HuH-7 (cell line): ENCODE measurements at places on chromosomes 13 and 19.
A peak's percentile ranks its signal among the peaks of the same experiment; 100 is the strongest.

GRCh38 chr13:107883561-107884175 is 331.7 kb downstream of the LIG4 start:
- no peak for DNase-seq

GRCh38 chr13:50069261-50069660 is 54.0 kb downstream of the KCNRG start:
- no peak for DNase-seq

DNA sequence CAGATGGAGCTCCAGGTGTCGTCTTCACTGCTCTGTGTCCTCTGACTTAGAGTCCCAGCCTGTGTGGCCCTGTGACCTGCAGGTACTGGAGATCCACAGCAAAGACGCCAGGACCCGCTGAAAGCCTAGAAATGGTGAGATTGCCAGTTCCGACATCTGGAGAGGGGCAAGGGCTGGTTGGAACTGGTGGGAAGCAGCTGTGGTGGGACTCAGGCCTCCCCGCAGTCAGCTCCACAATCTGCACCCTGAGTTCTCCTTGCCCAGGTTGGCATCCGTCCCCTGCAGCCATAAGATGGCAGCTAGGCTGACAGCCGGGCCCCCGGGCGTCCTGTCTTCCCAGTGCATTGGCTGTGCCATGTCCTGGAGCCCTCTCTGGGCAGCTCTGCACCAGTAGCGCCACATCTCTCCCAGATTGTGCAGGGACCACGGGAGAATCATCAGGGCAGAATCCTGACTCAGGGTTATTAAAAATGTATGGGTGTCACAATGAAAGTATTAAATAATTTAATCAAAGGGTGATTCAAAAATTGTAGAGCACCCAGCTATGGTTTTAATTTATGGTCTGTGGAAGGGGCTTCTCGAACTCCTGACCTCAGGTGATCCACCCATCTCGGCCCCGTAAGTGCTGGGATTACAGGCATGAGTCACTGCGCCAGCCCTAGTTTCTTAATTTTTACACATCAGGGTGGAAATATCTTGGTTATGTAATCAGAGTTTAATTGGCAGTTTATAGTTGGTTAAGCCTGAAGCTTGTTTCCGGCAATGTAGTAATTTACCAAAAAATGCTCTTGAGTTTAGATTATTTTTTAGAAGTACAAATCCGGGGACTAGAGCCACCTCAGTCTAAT is 32.2 kb upstream of the ZNF681 start:
- DNase-seq: no peak

DNA sequence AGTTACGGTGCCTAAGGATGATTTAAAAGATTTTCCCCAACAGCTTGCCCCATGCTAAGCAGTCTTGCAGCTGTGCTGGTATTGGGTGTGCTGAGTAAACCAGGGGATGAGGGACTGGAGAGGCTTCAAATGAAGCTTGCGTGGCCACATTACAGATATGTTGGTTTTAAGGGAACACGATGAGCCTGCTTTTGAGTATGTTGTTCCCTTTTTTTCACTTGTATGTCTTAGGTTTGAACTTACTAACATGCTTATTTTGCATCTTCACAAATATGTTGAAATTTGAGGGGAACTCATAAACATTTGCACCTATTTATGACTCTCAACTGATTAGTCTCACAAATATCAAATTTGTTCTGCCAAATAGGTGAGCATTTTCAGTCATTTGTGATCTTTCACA is 2.0 kb upstream of the IL17D start:
- DNase-seq: no peak

GRCh38 chr19:2243274-2244124 is 5.6 kb upstream of the AMH start:
- DNase-seq: no peak

- DNase-seq: no peak
These were observed 673.2 kb downstream of the UQCRFS1 start for GRCh38 chr19:28539759-28540158.

GRCh38 chr19:33048806-33049676 is 15.6 kb downstream of the RHPN2 start:
- no peak for DNase-seq

DNA sequence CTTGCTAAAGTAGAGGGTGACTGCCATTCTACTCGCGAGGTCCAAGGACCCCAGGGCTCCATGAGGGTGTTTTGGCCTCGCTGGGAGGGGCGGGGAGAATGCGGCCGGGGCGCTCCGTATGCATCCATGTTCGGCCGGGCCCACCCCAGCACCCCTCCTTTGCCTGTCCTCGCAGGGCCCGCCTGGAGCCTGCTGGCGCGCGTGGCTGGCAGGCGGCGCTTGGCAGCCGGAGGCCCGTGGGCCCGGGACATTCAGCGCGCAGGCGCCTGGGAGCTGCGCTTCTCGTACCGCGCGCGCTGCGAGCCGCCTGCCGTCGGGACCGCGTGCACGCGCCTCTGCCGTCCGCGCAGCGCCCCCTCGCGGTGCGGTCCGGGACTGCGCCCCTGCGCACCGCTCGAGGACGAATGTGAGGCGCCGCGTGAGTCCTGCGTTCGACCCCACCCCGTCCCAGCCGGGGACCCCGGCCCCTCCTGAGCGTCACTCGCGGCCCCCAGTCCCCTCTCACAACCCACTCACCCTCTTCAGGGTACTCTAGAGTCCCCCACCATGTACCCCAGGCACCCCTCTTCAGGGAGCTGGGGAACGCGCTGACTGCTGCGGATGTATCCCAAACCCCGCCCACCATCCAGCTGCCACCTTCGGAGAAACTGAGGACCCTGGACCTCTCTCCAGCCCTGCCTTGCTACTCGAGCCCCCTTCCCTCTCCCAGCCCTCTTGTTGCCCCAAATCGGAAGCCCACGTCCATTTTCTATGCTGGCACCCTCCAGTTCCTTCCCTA is 4.1 kb downstream of the DLL3 start:
- peak; percentile 96 for DNase-seq

- no peak for DNase-seq
These were observed 23.1 kb upstream of the CDC16 start for GRCh38 chr13:114211446-114212157.

- peak; percentile 91 for DNase-seq
These were observed at the start of gene JUNB for GRCh38 chr19:12791345-12792050. TSS of gene JUNB (plus strand) at chr19:12791486. CDS start at chr19:12791772, 286 bp downstream.

GRCh38 chr19:54029301-54029700 is 34.4 kb downstream of the VSTM1 start:
- no peak for DNase-seq

DNA sequence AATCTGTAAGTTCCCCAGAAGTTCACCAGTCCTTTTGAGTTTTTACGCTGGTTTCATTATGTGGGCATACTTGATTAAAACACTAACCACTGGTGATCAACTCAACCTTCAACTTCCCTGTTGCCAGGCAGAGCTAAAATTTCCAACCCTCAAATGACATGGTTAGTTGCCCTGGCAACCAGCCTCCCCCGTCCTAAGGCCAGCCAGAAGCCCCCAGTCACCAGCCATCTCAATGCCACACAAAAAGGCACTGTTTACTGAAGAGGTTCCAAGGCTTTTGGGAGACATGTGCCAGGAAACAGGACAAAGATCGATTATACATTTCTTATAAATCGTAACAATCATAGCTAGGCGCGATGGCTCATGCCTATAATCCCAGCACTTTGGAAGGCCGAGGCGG is 1.6 kb downstream of the ZNF649 start:
- no peak for DNase-seq

GRCh38 chr13:77696006-77696878 is 1.2 kb upstream of the SLAIN1 start:
- DNase-seq: no peak

DNA sequence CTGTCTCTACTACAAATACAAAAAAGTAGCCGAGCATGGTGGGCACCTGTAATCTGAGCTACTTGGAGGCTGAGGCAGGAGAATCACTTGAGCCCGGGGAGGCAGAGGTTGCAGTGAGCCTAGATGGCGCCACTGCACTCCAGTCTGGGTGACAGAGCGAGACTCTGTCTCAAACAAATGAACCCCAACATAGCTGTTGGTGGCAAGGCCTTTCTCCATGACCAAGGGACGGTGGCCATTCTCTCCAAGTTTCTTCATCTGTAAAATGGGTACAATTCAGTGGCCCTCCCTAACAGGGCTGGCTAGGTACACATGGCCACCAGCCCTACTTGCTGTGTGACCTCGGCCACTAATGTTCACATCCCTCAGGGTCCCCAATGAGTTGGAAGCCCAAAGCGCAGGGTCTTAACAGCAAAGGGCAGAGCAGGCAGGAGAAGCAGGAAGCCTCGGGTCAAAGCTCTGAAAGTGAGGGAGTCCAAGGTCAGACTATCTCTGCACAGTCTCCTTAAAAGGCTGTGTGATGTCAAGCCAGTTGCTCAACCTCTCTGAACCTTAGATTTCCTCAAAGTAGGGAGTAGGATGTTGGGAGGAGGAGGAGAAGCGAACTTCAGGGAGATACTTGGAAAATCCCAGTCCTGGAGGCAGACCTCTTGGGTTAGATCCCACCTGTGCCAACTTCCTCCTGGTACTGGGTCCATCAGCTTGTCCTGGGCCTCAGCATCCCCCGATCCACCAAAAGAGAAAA is 2.7 kb downstream of the JUND start:
- no peak for DNase-seq

GRCh38 chr13:59680429-59681024 is 483.2 kb downstream of the DIAPH3 start:
- no peak for DNase-seq

DNA sequence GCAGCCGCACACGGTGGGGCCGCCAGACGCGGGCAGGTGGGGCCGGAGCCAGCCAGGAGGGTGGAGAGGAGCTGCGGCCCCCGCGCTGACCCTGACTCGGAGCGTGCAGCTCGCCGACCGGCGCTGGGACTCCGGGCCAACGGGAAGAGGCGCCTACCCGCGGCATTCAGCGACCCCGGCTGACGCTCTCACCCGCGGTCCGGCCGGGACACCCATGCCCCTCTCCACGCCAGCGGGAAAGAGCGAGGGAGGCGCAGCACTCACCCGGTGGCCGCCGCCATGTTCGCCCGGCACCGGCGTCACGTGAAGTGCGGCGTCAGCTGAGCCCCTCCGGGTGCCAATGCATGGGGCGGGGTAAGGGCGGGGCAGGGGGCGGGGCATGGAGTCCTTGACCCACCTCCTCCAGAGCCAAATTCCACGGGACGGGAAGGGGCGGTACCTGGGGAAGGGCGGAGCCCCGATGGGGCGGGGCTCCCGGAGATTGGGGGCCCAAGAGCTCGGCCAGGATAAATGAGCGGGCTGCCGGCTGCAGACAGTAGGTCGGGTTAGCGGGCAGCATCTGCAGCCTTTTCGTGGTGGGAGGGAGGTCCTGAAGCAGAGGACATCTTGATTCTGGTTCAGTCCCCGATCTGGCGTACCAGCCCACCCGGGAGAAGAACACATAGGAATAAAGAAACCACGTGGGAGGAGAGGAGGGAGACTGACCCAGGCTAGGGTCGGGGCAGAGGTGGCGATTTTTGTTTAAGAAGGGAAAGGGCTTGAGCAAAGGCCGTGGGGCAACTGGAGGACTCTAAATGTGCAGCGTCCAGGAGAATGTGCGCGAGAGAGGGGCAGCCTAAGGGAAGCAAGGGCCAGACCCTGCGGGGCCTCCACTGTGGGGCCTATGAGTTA is at the start of gene PEPD:
PEPD (minus strand) TSS at position 312 of the 891 bp plus-strand sequence; CDS start at position 281, 31 bp downstream.
- peak; percentile 100 for DNase-seq

- DNase-seq: no peak
These were observed 4.9 kb upstream of the ZC3H13 start for GRCh38 chr13:46057256-46058015.

- DNase-seq: no peak
These were observed 5.4 kb downstream of the CEACAM3 start for GRCh38 chr19:41801792-41802211.

- DNase-seq: no peak
These were observed 147.1 kb downstream of the NHLRC3 start for GRCh38 chr13:39185326-39185725.

DNA sequence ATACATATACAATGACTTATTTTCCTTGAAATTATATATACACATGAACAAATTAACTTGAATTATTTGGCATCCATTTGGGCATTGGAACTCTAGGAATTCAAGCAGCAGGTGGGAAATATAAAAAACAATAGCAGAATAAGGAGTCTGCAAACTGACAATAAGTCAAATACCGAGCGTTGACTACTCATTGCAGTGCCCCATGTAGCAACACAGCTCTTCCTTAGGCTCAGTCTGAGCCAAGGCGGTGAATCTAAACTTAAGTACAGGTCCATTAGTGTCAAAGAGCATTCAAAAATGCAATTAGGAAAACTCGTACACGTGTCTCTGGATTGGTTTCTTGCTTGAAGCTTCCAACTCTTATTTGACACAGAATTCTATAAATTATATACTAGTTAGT is 462.5 kb upstream of the KLF12 start:
- no peak for DNase-seq

- no peak for DNase-seq
These were observed 425.4 kb downstream of the DCT start for GRCh38 chr13:94053986-94054593.

GRCh38 chr13:27442071-27442647 is 8.2 kb downstream of the MTIF3 start:
- DNase-seq: no peak

GRCh38 chr19:46392252-46392801 is 21.0 kb downstream of the CCDC8 start:
- no peak for DNase-seq

DNA sequence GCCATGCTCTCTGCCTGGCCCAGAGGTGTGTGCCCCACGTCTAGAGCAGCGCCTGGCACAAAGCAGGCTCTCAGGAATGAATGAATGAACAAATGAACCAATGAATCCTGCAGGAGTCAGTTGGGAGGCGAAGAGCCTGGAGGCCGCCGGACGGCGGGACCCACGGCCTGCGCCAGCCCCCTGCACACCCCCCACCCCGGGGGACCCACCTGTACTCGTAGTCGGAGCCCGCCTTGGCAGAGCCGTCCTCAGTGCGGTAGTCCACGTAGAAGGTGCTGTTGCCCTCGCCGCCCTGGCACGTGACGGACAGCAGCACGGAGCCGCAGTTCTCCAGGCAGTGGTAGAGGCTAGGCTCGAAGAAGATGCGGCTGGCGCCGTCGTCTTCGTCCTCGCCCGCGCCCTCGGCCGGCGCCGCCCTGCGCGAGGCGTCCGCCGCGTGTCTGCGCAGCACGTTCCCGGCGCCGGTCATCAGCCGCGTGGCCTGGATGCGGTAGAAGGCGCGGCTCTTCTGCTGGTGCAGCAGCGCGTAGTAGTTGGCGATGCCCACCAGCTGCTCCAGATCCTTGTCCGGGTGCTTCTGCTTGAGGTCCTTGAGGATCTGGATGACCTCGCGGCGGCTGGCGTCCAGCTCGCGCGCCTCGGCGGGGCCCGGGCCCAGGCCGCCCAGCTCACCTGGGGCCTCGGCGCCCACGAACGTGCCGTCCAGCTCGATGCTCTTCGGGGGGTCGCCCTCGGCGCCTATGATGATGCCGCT is 14.8 kb downstream of the SLC8A2 start:
- DNase-seq: no peak

- DNase-seq: no peak
These were observed 83.1 kb downstream of the ATP11A start for GRCh38 chr13:112772929-112773328.

DNA sequence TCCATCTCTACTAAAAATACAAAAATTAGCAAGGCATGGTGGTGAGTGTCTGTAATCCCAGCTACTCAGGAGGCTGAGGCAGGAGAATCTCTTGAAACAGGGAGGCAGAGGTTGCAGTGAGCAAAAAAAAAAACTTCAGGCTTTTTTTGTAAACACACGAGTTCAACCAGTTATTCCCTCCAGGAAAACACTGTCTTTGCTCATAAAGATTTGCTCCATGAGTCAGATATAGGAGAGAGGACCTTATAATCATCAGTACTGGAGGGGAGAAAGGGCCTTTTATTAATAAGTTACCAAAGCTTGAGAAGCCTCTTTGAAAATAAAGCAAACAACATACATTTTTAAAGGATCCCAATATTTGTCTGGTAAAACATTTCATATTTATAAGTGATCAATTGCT is 110.7 kb downstream of the EFNB2 start:
- DNase-seq: no peak
